CD4-positive, CD25-positive, alpha-beta regulatory T cell (primary cell): ENCODE measurements at places on chromosomes 11 and 22. TPM values are rescaled to one million over a fixed set of nuclear protein-coding genes. Genes with fewer than 3 reads are reported as not detected.

The AIFM3 gene
- total RNA-seq = 0.49 TPM

DNA sequence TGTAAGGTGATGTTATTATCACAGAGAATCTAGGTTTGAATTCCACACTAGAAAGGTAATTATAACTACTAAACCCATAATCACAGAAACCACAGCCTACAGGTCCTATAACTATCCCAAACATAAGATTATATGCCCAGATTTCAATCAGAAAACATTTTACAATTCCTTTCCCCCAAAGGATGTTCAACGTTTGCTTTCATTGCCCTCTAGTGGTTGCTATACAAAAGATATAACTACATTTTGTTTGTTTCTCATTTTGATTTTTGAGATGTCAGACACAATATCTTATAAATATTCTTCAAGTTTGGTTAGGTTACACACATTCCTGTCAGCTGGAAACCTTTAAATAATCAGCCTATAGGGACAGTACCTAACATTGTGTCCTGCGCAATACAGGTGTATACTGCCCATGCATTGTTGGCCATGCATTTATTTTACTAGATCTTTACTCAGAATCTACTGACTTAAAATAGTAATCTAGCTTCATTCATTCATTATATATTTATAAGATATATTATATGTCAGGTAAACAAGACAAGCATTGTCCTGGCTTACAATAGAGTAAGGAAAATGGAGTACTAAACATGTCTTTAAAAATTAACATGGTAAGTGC lies 530.5 kb upstream of the CCDC90B start:
- no peaks in the 10 kb centered on the region for H3K36me3 ChIP-seq
- no peak overlapping the region for H3K4me3 ChIP-seq
- H3K27me3 ChIP-seq = no peaks in the 10 kb centered on the region
- DNase-seq = no peak

The TMEM9B gene
- 38.7 TPM for total RNA-seq

DNA sequence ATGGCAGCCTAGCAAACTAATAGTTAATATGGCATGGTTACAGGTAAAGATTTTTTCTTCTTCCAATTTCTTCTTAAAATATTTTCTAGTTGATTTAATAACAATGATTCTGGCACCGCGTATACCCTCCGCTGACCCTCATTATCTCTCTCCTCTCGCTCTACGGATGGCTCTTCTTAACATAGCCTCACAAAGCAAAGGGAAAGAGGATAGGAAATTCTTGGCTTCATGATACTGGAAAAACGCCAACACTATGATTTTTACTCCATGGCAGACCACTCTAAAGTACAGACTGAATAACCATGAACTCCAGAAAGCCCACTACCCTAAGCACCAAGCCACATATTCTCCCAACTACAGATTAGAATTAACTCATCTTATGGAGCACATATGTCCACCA lies 6.1 kb downstream of the PI4KA start:
- H3K27me3 ChIP-seq = no peaks in the 10 kb centered on the region
- H3K4me3 ChIP-seq = no peak overlapping the region
- no peaks in the 10 kb centered on the region for H3K36me3 ChIP-seq

DNA sequence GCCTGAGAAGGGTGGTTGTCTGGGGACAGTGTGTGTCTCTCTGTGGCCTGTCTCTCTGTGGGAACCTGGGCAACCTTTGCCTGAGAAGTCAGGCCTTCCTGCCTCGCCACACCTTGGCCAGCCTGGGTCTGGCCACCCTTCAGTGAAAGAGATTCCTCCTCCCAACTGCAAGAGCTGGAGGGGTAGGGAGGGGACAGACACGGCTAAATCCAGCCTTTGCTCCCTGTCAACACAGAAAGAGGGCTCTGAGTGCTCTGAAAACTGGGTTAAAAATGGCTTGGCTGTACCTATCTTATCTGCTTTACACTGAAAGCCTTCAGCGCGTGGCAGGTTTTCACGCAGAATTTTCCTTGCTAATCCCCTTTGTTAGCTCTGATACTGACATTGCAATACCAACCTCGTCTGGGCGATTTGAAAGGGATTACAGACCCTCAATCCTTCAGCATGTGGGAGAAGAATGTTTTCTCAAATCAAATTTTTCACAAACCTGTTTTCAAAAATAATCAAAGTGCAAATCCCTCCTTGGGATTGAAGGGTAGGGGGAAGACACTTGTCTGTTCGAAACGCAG lies 163.7 kb downstream of the DSCAML1 start:
- no peak overlapping the region for H3K27ac ChIP-seq
- no peaks in the 10 kb centered on the region for H3K27me3 ChIP-seq
- H3K36me3 ChIP-seq = no peaks in the 10 kb centered on the region
- no peaks in the 10 kb centered on the region for H3K4me1 ChIP-seq

GRCh38 chr11:119684361-119685110 lies 44.5 kb downstream of the NECTIN1 start:
- no peak overlapping the region for H3K27ac ChIP-seq
- H3K27me3 ChIP-seq = no peaks in the 10 kb centered on the region
- H3K4me1 ChIP-seq = no peaks in the 10 kb centered on the region
- H3K36me3 ChIP-seq = no peaks in the 10 kb centered on the region
- H3K4me3 ChIP-seq = no peak overlapping the region
- DNase-seq = no peak

DNA sequence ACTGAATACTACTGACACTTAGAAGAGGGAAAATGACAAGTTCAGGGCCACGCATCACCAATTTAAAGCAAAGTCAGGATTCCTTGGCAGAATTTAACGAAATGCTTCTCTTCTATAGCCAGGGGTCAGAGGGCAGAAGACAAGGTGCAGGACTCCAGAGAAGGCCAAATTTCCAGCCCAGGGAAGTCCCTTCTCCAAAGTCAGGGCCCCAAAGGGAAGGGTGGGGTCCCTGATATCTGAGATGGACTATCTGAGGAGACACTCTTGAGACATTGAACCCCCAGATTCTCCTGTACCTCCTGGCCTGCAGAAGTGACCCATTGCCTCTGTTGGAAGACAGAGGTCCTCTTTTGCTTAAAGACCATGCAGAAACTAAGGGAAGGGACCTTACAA lies 91.2 kb downstream of the RPS6KA4 start:
- DNase-seq = no peak
- H3K36me3 ChIP-seq = no peaks in the 10 kb centered on the region
- no peak overlapping the region for H3K27ac ChIP-seq
- peaks cover 3% of the 10 kb centered on the region for H3K27me3 ChIP-seq
- H3K4me1 ChIP-seq = peaks cover 14% of the 10 kb centered on the region
- no peak overlapping the region for H3K4me3 ChIP-seq

DNA sequence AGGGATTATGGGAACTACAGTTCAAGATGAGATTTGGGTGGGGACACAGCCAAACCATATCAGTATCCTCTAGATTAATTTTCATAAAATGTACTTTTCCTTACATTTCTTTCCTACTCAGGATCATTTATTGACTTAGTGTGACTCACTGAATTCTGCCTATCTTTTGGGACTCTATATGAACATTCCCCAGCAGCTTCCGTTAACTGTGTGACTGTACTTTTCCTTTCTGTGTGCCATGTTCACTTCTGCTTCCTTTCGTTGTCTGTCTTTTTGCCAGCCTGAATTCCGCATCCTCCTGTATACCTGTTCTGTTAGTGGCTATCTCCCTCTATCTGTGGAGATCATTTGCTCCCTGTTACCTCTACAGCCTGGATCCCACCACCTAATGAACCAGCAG lies 48.8 kb downstream of the SPECC1L start:
- no peak for DNase-seq
- H3K27ac ChIP-seq = no peak overlapping the region
- no peak overlapping the region for H3K4me3 ChIP-seq
- H3K36me3 ChIP-seq = peaks cover 34% of the 10 kb centered on the region
- no peaks in the 10 kb centered on the region for H3K4me1 ChIP-seq

The TSPAN18 gene
- total RNA-seq = 36.9 TPM

The YWHAH gene
- 57.5 TPM for total RNA-seq

The TNRC6B gene
- total RNA-seq = 144 TPM

- H3K4me1 ChIP-seq = peaks cover 82% of the 10 kb centered on the region
- peak within 1 kb of the TSS; percentile 91 for H3K27ac ChIP-seq
- H3K4me3 ChIP-seq = peak within 1 kb of the TSS; percentile 100
- H3K36me3 ChIP-seq = peaks cover 18% of the 10 kb centered on the region
Observed at GRCh38 chr11:118342503-118343161, at the start of gene CD3D. TSS of gene CD3D (minus strand) at chr11:118342705. CDS start at chr11:118342607, 98 bp downstream.

The NCAM1 gene
- total RNA-seq = 0.79 TPM

The OR6T1 gene
- total RNA-seq = not detected

The OLFML1 gene
- total RNA-seq = not detected

- H3K36me3 ChIP-seq = no peaks in the 10 kb centered on the region
- DNase-seq = peak; percentile 82
- peak overlapping the region; percentile 79 for H3K27ac ChIP-seq
- H3K4me3 ChIP-seq = peak overlapping the region; percentile 74
- H3K4me1 ChIP-seq = peaks cover 23% of the 10 kb centered on the region
Observed at GRCh38 chr11:18383388-18384156, 10.8 kb upstream of the LDHA start.
